Stimulated activated naive CD8-positive, alpha-beta T cell treated with anti-CD3 and anti-CD28 coated beads, Interleukin-15, Interleukin-2, amounts not matched to agents 100 U/mL and 50 U/mL, for 24 hours (primary cell): ENCODE measurements at places on chromosomes 1 and 21.

- peak; percentile 43 for DNase-seq
Measured at GRCh38 chr1:198201956-198202784, 45.4 kb downstream of the NEK7 start.

GRCh38 chr1:12171206-12172041, 4.6 kb downstream of the TNFRSF1B start:
- DNase-seq: no peak

GRCh38 chr1:145995148-145995881, 1.1 kb downstream of the TXNIP start:
- no peak for DNase-seq

DNA sequence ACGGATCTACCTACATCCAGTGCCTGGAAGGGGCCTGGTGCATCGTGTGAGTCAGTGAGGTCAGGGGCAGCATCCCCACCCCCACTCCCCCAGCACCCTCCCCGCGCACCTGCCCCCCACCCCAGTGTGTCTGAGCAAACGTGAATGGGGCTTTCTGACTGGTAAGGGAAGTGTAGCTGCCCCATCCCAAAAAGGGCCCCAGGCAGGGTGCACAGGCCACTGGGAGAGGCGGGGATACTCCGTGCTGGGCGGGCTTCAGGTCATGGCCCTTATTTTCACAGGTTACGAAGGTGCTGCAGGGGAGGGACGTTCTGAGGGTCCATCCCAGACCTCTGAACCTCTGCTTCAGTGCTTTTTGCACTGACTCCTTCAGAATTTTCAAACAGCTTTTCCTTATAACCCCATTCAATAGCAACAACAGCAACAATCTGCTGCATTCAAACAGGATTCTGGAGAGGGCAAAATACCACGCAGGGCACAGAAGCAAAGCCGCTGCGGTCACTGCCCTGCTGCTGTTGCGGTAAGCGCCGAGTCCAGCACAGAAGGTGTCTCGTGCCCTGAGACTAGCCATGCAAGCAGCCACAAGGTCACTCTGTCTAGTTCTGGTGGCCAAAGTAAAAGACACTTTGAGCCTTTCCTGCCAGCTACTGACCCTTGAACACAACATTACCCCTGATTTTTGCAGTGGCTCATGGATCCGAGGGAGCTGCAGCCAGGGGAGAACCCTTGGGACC, 10.3 kb downstream of the TTC34 start:
- DNase-seq: no peak

DNA sequence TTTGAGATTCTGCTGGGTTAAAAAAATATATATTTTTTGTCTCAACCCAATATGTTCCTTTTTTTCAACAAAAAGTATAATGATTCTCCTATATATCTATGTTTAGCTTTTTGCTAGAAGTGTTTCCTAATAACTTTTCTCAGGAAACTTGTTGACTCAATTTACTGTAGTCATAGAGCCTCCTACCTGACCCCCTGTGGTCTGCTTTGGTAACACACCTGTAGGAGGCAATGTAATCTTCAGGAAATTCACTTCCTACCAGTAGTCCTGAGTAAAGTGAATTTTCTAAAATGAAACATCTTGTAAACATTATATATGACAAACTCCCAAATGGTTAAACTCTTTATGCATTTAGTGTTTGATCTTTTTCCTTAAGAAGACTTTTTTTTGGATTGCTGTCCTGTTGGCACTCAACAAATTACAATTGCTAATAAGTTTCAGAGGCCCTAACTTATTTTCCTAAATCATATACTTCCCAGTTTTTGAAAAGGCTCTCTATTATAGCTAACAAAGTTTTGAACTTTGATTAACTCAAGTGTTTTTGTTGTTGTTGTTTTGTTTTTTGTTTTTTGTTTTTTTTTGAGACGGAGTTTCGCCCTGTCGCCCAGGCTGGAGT, 118.3 kb downstream of the OLFML2B start:
- peak; percentile 10 for DNase-seq

GRCh38 chr21:32278103-32278502, 746 bp downstream of the MIS18A start:
- no peak for DNase-seq
